Activated naive CD4-positive, alpha-beta T cell treated with anti-CD3 and anti-CD28 coated beads for 36 hours (primary cell): ENCODE measurements at places on chromosomes 5 and 9. TPM values are rescaled to one million over a fixed set of nuclear protein-coding genes. Genes with fewer than 3 reads are reported as not detected.

The HSPB3 gene
- total RNA-seq: not detected

DNA sequence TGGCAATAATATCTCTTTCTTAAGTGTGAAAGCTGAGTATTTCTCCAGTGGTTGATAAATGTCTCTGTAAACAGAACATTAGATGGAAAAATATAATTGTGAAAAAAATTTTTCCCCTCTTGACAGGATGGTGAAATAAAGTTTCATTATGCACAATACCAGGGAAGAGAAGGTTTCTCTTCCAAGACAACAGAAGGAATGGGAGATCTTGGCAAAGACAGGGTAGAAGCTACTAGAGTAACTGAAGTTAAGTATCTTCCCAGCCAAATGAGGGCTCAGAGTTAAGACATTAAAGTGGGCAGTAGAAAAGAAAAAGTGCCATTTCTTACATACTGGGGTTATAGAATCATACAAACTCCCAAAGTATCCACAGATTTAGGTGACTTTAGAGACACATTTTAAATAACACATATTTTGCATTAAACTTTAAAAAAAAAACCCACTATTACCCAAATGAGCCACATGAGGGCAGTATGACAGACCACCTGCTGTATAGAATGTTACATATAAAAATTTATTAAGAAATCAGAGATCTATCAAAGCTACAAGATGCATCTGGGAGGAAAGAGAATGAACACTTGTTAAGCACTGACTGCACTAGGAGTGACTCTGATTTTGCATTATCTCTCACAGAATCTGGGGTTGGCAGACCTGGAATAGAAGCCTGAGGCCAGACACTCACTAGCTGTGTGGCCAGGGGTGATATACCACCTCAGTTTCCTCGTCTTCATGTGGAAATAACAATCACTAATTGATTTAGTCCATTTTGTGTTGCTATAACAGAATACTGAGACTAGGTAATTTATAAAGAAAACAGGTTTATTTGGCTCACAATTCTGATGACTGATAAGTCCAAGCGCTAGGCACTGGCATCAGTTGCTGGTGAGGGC, 98.5 kb downstream of the ARSB start:
- no peak for DNase-seq

GRCh38 chr5:133242221-133242835, 190.5 kb downstream of the HSPA4 start:
- no peak for DNase-seq

DNA sequence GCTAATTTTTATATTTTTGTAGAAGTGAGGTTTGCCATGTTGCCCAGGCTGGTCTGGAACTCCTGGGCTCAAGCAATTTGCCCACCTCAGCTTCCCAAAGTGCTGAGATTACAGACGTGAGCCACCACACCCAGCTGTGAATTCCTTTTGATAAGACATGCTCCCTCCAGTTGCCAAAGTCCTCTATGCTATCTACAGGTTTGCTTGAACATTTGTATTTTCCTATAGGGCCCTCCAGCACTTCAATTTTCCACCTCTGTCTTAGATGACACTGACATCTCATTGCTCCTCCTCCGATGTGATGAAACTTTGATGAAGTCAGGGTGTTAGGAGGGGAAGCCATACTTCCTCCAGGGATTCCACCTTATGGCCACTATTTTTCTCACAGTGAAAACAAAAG, 25.2 kb upstream of the CTSV start:
- no peak for DNase-seq

DNA sequence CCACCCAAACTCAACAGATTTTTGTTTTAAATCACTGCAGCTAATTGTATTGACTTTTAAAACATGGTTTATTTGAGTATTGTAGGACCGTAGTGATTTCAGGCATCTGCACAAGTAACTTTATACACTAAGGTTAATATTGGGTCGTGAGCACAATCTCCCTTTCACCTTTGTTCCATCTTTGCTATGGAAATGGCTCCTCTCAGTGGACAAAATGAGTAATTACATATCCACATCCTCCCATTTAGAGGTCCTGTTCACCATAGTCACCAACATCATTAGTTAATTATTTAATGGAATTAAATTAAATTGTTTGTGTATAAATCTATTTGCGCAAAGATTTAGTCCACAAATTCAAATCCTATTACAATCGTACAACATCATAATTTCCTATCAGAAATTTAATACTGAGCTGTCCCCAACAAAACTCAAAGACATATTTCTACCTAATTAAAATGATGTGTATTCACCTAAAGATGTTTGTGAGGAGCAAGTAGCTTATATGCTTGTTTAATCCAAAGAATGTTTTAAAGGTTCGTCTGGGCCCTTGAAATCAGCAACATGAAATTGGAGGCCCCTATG, 173.0 kb upstream of the DAPK1 start:
- no peak for DNase-seq

The SLC6A19 gene
- total RNA-seq: not detected

The PFN3 gene
- total RNA-seq: not detected
